ENCODE measurements at places on chromosomes 6 and 20.

GRCh38 chr20:6160736-6161135 is 37.9 kb upstream of the FERMT1 start:
- DNase-seq: no peak

DNA sequence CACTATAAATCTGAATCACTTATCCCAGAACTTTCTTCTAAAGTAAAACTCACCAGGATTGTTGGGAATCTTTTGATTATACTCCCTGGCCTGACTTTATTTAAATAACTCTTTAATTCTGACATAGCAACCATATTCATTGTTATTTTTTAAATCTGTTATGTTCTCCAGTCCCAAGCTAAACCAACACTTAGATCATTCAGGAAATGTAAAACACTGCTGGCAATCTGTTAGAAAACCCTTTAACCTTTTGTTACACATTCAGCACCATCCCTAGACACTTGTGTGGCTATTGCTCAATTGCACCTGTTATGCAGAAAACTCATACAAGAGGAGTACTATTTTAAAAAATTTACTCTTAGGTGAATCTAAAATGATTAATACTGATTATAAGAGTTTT is 101.8 kb upstream of the NHSL1 start:
- DNase-seq: no peak

- no peak for DNase-seq
These were observed 669 bp downstream of the PDCD2 start for GRCh38 chr6:170583756-170584180.

GRCh38 chr6:18511211-18511610 is 124.1 kb downstream of the RNF144B start:
- no peak for DNase-seq

- DNase-seq: no peak
These were observed 527.1 kb upstream of the MARCKS start for GRCh38 chr6:113329942-113330635.

GRCh38 chr6:124432620-124433019 is 529.6 kb upstream of the RNF217 start:
- no peak for DNase-seq

GRCh38 chr6:170226647-170227046 is 64.2 kb downstream of the DLL1 start:
- no peak for DNase-seq

DNA sequence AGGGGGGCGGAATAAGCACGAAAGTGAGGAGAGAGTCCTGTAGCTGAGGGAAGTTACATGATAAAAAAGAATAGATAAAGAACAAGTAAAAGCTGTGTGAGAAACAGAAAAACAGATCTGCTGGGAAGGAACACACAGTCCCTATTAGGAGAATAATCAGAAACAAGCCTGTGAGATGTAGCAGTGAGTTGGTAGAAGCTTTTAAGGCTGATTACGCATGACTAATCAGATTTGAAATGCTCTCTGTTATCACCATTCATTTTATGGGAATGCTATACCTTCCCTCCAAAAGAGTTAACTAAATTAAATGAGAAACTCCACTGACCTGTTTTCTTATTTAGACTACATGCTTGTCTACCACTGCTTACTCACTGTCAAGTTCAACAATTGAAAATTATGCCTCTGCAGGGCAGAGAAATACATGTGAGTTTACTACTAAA is 15.8 kb downstream of the REPS1 start:
- DNase-seq: peak; percentile 68

- no peak for DNase-seq
These were observed 162.0 kb downstream of the FAXC start for GRCh38 chr6:99187429-99187828.

DNA sequence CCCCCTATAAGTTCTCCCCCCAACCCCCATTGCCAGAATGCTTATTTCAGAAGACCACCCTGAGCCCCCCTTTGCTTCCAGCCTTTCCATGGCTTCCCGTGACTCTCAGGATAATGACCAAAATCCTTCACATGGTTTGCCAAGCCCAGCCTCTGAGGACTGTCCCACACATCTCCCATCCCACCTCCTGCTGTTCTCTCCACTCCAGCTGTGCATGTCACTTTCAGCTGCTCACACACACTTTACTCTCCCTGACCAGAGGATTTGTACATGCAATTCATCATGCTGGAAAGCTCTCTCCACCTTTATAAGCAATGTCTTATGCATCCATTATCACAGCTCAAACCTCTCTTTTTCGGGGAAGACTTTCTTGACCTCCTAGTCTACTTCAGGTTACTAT is 164.2 kb downstream of the PRL start:
- no peak for DNase-seq

GRCh38 chr6:47187893-47188587 is 121.7 kb downstream of the TNFRSF21 start:
- DNase-seq: peak; percentile 77
